ENCODE measurements at places on chromosomes 6 and 20.

DNA sequence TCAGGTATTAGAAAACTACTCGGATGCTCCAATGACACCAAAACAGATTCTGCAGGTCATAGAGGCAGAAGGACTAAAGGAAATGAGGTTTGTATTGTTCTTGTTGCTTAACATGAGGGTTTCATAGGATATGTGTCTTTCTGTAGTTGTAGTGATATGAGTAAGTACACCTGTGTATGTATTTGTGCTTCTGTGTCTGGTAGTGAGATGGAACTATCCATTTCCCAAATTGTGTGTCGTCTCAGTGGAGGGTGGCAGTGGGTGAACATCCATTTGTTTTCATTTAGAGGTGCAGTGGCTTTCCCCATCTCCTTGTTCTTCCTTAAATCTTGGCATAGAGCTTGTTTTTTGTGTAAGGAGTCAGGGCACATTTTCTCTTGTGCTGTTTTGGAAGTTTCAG lies 8.2 kb downstream of the ASXL1 start:
- DNase-seq, result no peak

- no peak for DNase-seq
These were observed 46.3 kb downstream of the MAP3K4 start for GRCh38 chr6:161037873-161038228.

DNA sequence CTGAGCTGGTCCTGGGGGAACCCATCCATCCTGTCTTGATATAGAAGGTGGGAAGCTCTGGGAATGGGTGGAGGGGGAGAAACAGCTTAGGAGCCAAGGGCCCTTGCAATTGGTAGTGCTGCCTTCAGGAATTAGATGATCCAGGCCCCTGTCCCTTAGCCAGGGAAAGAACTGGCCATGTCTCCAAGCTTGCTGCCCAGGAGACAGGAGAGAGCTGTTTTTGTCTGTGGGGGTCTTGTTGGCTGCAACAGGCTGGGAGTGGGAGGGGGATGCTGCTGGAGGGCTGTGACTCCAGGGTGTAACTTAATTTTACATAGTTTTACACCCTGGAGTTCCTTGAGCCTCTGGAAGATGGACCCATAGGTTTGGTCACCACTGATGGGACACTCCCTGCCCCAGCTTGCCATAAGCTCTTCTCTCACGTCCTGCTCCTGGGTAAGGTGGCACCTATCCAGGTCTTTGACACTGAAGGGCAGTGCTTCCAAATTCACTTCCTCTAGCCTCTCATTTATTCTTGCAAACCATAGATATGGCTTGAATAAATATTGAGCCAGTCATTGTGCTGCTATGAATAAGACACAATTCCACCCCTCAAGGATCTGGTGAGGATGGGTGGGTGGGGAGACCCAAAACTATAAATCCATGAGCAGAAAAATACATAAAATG lies 16.8 kb downstream of the VEGFA start:
- DNase-seq, result no peak

GRCh38 chr20:16501301-16501700 lies 71.9 kb downstream of the KIF16B start:
- no peak for DNase-seq

DNA sequence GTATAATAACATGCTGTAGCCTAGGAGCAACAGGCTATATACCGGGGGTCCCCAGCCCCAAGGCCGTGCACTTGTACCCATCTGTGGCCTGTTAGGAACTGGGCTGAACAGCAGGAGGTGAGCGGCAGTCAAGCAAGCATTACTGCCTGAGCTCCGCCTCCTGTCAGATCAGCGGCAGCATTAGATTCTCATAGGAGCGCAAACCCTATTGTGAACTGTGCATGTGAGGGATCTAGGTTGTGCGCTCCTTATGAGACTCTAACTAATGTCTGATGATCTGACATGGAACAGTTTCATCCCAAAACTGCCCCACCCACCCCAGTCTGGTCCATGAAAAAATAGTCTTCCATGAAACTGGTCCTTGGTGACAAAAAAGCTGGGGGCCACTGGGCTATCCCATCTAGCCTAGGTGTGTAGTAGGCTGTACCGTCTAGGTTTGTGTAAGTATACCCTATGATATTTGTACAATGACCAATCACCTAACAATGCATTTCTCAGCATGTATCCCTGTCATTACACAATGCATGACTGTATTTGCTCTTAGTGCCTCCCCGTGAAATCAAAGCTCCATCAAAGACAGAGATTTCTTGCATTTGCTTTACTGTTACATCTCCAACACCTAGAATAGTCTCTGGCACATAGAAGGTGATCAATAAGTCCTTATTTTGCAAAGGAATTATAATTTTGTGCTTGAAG lies 30.8 kb downstream of the NHSL1 start:
- no peak for DNase-seq

- DNase-seq, result no peak
These were observed 72.2 kb downstream of the IPCEF1 start for GRCh38 chr6:154284313-154284853.

DNA sequence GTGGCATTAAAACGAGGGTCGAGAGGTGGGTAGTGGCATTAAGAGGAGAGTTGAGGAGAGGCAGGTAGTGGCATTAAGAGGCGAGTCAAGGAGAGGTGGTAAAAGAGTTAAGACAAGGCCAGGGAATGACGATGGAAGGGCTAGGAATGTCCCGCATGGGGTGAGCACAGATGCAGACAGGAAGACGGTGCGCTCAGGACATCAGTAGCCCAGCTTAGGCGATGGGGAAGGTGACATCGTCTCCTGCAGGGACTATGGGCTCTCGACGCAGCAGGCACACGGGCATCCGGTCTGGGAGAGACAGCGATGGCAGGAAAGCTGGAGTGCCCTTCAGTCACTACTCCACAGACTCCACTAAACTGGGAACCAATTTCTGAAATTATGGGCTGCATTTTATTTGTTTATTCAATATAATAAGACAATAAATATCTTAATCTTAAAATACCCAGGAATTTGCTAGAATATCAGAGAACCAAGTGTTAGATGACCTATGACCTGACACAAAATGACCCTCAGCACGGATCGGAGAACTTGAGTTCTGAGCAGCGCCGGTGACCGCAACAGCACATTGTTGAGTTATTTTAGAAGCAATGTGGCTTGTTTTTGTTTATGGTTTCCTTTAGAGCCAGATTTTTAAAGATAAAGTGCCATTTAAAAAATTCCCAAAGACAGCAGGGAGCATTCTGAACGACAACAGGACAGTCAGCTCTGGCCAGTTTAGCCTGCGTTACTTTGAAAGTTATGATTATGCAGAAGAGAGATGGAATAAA lies 177.7 kb downstream of the SMOC2 start:
- no peak for DNase-seq

GRCh38 chr6:135464634-135465033 lies 32.9 kb downstream of the AHI1 start:
- no peak for DNase-seq

DNA sequence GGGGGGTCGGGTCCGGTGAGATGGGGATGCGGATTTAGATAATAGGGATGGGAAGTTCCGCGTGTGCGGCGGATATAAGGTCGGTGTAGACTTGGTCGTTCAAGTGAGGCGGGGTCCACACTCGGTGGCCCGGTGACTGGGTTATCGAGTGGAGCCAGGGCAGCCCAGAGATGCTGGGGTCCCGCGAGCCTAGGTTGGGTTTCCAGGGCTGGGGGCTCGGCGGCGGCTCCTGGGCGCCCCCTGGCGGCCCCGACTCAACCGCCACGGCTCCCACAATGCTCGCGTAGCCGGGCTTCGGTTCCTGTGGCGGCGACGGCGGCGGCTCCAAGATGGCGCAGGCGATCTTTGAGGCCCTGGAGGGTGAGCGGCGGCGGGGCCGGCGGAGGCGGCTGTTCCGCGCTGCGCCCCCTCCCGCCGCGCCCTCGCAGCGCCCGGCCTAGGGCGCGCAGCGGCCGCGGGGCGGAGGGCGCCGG lies at the start of gene ZNF341:
Gene ZNF341, plus strand, starts transcription at position 304 of the 473 bp plus-strand sequence. Its CDS starts 26 bp downstream, at position 330.
- peak; percentile 87 for DNase-seq

DNA sequence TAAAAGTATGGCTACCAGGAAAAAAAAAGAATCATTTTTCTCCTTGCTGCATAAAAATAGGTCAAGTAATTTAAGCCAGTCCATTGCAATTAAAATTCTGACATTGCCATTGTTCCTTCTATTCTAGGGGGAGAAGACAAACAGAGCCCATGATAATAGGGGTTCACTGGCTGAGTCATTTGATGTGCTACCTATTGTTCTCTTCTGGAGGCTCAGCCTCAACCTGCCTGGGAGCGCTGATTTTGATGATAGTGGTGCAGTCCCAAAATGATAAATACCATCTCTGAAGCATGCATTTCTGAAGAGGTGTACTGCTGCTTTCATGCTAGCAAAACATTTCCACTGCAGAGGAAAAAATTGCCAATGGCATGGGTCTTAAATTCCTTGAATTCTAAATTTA lies 5.8 kb downstream of the CITED2 start:
- no peak for DNase-seq

All from HuH-7 (cell line).